ENCODE measurements at places on chromosomes 11 and 22. TPM values are rescaled to one million over a fixed set of nuclear protein-coding genes. Genes with fewer than 3 reads are reported as not detected.
A peak's percentile ranks its signal among the peaks of the same experiment; 100 is the strongest.

Gene TEX54
- not detected for total RNA-seq

Gene SBF1
- total RNA-seq, result 50.4 TPM

Gene OSBP2
- 28.8 TPM for total RNA-seq

Gene C22orf31
- total RNA-seq, result not detected

Gene ANO3
- total RNA-seq, result 0.13 TPM

Gene MAPK8IP1
- total RNA-seq, result 6.6 TPM

Gene MUC5AC
- under 0.01 TPM for total RNA-seq

Gene C22orf23
- total RNA-seq, result 0.49 TPM

Gene SF1
- 295 TPM for total RNA-seq

Gene TP53AIP1
- not detected for total RNA-seq

Gene ADAMTS15
- 0.04 TPM for total RNA-seq

Gene ARHGAP20
- not detected for total RNA-seq

GRCh38 chr11:11916981-11917399 is 75.2 kb downstream of the USP47 start:
- no peaks in the 10 kb centered on the region for H3K27me3 ChIP-seq
- H3K27ac ChIP-seq, result no peak overlapping the region
- H3K4me3 ChIP-seq, result no peak overlapping the region
- H3K36me3 ChIP-seq, result peaks cover 23% of the 10 kb centered on the region
- no peaks in the 10 kb centered on the region for H3K4me1 ChIP-seq

DNA sequence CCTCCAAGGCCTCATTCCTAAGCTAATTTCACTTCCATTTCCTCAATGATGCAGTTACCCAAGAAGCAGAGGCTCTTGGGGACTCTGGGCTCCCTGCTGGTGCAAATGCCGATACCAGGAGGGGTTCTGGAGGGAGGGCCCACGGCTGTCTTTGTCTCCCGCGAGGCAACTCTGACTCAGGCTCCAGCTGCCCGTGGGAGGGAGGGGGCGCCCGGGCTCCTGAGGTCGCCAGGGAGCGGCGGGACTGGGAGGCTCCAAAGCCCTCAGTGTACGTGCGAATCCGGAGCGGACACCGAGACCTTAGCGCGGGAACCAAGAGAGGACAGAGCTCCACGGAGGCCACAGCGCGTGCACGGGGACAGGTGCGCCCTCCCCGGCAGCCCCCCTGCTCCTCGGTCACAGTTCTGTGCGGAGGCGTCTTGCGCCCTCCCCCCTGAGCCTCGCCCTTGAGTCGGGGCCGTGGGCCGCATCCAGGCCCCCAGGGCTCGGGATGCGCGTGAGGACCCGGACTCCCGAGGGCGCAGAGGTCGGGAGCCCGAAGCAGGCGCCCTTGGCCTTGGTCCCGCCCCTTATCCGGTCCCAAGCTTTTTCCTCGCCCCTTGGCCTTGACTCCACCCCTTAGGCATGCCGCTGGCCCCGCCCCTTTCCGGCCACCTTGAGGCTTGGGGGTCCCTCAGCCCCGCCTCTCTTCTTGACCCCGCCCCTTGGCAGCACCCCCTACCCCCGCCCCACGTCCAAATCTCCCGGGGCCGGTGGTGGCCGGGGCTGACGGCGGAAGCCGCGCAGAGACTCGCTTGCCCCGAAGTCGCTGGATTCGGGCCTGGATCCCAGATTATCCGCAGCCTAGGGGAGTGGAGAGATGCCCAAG is 4.7 kb upstream of the SHISA8 start:
- no peaks in the 10 kb centered on the region for H3K36me3 ChIP-seq
- peak; percentile 68 for DNase-seq
- peak overlapping the region; percentile 11 for H3K4me3 ChIP-seq
- H3K4me1 ChIP-seq, result peaks cover 6% of the 10 kb centered on the region

- H3K4me1 ChIP-seq, result no peaks in the 10 kb centered on the region
- DNase-seq, result no peak
- H3K4me3 ChIP-seq, result no peak overlapping the region
- no peaks in the 10 kb centered on the region for H3K36me3 ChIP-seq
Observed at GRCh38 chr11:91156041-91156440, 933.2 kb upstream of the CHORDC1 start.

GRCh38 chr11:4643076-4643475 is 706 bp upstream of the OR51E1 start:
- H3K4me3 ChIP-seq, result no peak overlapping the region
- H3K27ac ChIP-seq, result no peak overlapping the region
- no peaks in the 10 kb centered on the region for H3K36me3 ChIP-seq
- no peak for DNase-seq

GRCh38 chr22:37457093-37457893 is 28.9 kb downstream of the MFNG start:
- peaks cover 19% of the 10 kb centered on the region for H3K27me3 ChIP-seq
- no peak overlapping the region for H3K4me3 ChIP-seq
- DNase-seq, result peak; percentile 83
- no peaks in the 10 kb centered on the region for H3K36me3 ChIP-seq
- no peak overlapping the region for H3K27ac ChIP-seq

GRCh38 chr22:46082633-46083032 is 67.7 kb upstream of the PPARA start:
- H3K4me3 ChIP-seq, result no peak overlapping the region
- no peaks in the 10 kb centered on the region for H3K27me3 ChIP-seq

GRCh38 chr11:108984523-108984922 is 319.7 kb downstream of the DDX10 start:
- no peaks in the 10 kb centered on the region for H3K27me3 ChIP-seq
- H3K4me1 ChIP-seq, result no peaks in the 10 kb centered on the region
- no peak overlapping the region for H3K4me3 ChIP-seq
- H3K36me3 ChIP-seq, result no peaks in the 10 kb centered on the region
- H3K27ac ChIP-seq, result no peak overlapping the region

GRCh38 chr11:102695201-102695600 is 10.4 kb downstream of the MMP27 start:
- H3K27me3 ChIP-seq, result no peaks in the 10 kb centered on the region
- H3K36me3 ChIP-seq, result no peaks in the 10 kb centered on the region
- no peaks in the 10 kb centered on the region for H3K4me1 ChIP-seq
- no peak overlapping the region for H3K27ac ChIP-seq
- no peak overlapping the region for H3K4me3 ChIP-seq
- no peak for DNase-seq

GRCh38 chr11:128188346-128189004 is 398.9 kb downstream of the ETS1 start:
- no peaks in the 10 kb centered on the region for H3K27me3 ChIP-seq
- H3K36me3 ChIP-seq, result no peaks in the 10 kb centered on the region
- H3K4me3 ChIP-seq, result no peak overlapping the region
- H3K4me1 ChIP-seq, result no peaks in the 10 kb centered on the region
- no peak overlapping the region for H3K27ac ChIP-seq

- H3K36me3 ChIP-seq, result no peaks in the 10 kb centered on the region
- H3K4me1 ChIP-seq, result no peaks in the 10 kb centered on the region
- no peak for DNase-seq
- no peak overlapping the region for H3K4me3 ChIP-seq
- H3K27me3 ChIP-seq, result peaks cover 22% of the 10 kb centered on the region
Observed at GRCh38 chr11:77149716-77150392, 21.8 kb downstream of the MYO7A start.

- no peaks in the 10 kb centered on the region for H3K36me3 ChIP-seq
- H3K4me1 ChIP-seq, result no peaks in the 10 kb centered on the region
- no peak overlapping the region for H3K27ac ChIP-seq
- no peaks in the 10 kb centered on the region for H3K27me3 ChIP-seq
- no peak overlapping the region for H3K4me3 ChIP-seq
- no peak for DNase-seq
Observed at GRCh38 chr11:104582431-104582830, 315.8 kb downstream of the CASP12 start.

- H3K27ac ChIP-seq, result no peak overlapping the region
- H3K27me3 ChIP-seq, result no peaks in the 10 kb centered on the region
- H3K4me3 ChIP-seq, result no peak overlapping the region
- peaks cover 5% of the 10 kb centered on the region for H3K4me1 ChIP-seq
Observed at GRCh38 chr22:36343720-36344105, 44.1 kb downstream of the MYH9 start.

DNA sequence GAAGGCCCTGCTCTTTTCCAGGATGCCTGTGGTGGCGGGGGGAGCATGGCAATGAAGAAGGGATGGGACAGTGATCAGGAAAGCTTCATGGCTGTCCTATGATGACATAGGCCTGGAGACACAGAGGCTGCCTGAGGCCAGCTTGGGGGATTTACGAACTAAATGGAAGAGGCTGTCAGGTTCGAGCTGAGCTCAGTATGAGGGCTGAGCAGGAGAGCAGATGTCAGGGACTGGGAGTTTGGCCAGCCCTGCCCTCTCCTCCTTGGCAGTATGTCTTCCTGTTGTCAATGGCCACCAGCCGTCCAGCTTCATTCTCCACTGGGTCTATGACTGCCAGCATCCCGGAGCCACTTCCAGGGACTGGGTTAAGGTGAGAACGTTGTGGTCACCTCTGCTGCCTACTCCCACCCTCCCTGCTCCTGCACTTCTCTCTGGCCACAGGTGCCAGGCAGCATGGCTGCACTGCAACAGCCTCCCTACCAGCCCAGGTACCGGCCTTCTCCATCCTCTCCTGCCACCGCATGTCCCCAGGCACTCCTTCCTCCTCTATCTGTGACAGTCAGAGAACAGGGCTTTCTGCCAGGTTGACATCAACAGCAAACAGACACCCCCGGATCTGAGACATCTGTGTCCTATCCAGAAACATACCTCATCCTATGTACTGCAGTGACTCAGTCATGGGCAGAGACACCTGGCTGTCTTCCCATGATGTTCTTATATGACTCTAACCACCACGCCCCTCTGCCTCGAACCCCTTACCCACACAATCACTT is 75.1 kb downstream of the KIRREL3 start:
- no peak overlapping the region for H3K27ac ChIP-seq
- H3K4me3 ChIP-seq, result no peak overlapping the region
- no peaks in the 10 kb centered on the region for H3K36me3 ChIP-seq

GRCh38 chr11:63933459-63933858 is 5.3 kb upstream of the NAA40 start:
- H3K4me3 ChIP-seq, result no peak overlapping the region
- peaks cover 10% of the 10 kb centered on the region for H3K4me1 ChIP-seq
- no peaks in the 10 kb centered on the region for H3K27me3 ChIP-seq

DNA sequence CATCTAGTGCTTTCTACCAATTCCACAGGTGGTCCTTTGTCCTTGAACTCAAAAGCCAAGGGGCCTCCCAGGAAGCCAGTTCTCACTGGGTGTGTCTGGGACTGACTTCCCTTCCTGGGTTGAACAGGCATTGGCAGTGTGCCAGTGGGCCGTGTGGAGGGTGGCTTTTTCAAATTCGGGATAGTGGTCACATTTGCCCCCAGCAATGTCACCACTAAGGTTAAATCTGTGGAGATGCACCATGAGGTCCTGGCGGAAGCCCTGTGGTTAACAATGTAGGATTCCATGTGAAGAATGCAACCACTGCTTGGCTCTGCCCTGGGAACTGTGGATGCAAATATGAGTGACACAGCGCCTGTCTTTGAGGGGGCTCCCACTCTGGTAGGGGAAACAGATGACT is 53.2 kb upstream of the MTNR1B start:
- H3K4me1 ChIP-seq, result peaks cover 5% of the 10 kb centered on the region
- no peak overlapping the region for H3K27ac ChIP-seq
- peaks cover 15% of the 10 kb centered on the region for H3K27me3 ChIP-seq
- no peak overlapping the region for H3K4me3 ChIP-seq
- no peaks in the 10 kb centered on the region for H3K36me3 ChIP-seq
- DNase-seq, result no peak

Measured in K562 (cell line).